Activated CD4-positive, alpha-beta T cell treated with anti-CD3 and anti-CD28 coated beads for 1 hour (primary cell): ENCODE measurements at places on chromosomes 11 and 22.

- no peak for DNase-seq
Observed at GRCh38 chr11:101104716-101105115, 24.9 kb downstream of the PGR start.

DNA sequence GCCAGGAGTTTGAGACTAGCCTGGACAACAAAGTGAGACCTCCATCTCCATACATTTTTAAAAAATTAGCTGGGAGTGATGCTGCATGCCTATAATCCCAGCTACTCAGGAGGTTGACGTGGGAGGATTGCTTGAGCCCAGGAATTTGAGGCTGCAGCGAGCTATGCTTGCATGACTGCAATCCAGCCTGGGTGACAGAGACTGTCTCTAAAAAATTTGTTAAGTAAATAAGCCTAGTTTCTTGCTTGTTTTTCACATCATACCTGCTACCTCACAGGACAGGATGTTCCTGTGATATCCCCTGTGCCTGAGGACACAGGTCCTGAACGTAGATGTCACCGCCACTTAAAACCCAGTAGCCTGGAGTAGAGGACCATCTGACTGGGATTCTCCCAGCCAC is 348.6 kb downstream of the MN1 start:
- no peak for DNase-seq

DNA sequence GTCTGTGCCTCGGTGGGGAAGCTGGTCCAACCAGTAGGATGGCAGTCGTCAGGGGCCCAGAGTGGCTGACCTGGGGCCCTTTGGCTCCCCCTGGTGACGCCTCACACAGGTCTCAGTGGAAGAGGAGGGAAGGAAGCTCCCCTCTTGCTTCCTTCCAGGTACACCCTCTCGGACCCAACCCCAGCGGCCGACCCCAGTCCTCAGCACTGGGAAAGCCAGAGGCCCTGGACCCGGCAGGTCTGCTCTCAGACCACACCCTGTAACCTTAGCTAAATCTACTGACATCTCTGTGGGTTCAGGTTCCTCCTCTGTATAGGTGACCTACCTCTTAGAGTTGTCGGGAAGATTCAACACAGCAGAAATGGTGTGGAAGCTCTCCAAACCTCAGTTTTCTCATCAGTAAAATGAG is 3.4 kb upstream of the SCUBE1 start:
- DNase-seq, result peak; percentile 45

- no peak for DNase-seq
Observed at GRCh38 chr22:27032091-27032761, 374.8 kb downstream of the MIAT start.

DNA sequence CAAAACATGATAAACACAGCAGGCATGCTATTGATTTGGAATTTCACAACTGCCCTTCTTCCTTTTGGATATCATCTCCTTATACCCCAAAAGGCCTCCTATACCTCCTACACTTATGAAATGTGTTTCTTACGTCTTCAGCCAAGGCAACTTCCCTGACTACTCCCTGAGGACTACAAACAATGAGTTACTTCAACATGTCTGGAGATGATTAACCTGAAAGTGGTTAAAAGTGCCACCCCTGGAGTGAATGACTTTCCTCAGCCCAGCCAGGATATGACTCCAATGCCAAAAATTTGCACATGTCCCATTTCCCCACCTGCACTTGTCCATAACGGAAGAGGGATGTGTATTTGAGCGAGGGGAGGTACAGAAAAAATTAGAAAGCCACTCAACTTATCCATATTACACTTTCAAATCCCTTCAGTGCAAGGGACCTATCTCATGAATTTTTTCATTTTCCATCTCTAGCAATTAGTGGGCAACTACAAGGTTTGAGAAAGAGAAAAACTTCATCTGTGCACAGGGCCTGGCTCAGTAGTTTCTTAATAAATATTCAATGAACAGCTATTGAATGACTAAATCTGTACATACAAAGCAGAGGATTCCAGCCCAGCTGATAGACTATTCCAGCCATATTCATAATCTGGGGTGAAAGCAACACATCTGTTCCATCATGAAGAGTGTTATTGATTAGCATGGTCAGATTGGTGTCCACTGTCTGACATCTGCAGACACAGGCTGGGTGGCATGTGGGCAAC is 36.8 kb downstream of the KIRREL3 start:
- no peak for DNase-seq

GRCh38 chr11:41246399-41246745 is 213.1 kb downstream of the LRRC4C start:
- DNase-seq, result no peak

DNA sequence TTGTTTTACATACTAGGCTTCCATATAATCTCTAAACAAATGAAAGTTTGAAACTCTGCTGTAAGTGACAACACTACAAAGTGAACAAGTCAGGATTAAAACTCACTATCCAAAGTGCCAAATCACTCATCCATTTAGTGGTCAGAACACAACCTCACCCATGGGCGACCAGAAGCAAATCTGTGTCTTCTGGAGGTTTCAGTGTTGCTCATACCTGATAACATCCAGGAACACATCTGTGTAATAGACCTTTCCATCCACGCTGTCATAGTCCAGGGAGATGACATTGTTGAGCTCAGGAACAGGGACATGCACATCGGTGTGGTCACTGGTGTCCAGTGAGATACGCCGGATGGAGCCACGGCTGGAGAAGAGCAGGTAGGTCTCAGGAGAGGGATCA is 28.5 kb upstream of the CKAP5 start:
- no peak for DNase-seq

- DNase-seq, result no peak
Observed at GRCh38 chr11:110293389-110293788, 3.0 kb downstream of the RDX start.

- DNase-seq, result no peak
Observed at GRCh38 chr22:36432592-36433317, 45.0 kb upstream of the MYH9 start.

- DNase-seq, result no peak
Observed at GRCh38 chr22:45223304-45224117, 17.2 kb downstream of the KIAA0930 start.

GRCh38 chr11:86161837-86162236 is 82.7 kb upstream of the EED start:
- no peak for DNase-seq

DNA sequence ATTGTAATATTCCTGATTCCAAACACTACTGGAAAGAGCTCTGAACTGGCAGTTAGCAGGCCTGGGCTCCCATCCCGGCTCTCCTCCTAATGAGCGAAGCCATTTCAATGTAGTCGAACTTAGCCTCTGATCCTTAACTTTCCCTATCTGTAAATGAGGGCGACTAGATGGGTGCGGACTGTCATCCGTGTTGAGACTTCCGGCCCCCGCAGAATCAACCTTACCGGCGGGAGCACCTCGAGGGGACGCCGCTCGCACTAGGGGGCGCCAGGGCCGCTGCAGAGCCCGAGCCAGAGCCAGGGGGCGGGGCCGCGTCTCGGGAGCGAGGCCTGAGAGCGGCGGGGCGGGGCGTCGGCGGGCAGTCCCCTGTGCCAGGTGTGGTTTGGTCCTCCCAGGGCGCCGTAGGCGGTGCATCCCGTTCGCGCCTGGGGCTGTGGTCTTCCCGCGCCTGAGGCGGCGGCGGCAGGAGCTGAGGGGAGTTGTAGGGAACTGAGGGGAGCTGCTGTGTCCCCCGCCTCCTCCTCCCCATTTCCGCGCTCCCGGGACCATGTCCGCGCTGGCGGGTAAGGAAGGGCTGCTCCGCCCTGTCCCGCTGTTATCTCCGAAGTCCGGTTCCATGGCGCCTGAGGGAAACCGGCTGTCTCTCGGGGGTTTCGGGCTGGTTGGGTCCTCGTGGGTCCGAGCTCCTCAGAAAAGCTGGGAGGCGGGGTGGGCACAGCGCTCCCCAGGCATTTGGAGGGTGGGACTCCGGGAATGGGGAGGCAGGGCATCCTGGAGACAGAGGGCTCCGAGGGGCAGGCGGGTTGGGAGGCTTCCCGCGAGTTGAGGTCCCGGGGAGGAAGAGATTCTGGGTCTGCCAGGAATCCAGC is at the start of gene LIMK2:
LIMK2 (plus strand) TSS at position 437 of the 869 bp plus-strand sequence; CDS start at position 548, 111 bp downstream.
- DNase-seq, result peak; percentile 94

DNA sequence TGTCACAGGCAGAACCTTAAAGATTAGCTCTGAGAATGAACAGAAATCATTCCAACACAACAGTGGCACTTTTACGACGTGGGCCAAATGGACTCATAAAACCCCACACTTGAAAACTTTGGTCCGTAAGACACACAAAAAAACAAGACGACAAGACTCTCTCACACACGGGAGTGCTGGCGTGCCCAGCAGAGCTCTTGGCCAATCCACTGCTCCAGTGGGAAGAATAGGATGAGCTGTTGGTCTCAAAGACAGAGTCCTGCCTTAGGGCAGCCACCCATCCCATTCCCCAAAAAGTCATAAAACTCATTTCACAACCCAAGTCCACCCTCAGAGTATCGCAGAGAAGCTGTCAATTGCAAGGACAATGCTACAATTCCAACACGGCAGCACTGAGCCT is 18.2 kb downstream of the LARGE1 start:
- no peak for DNase-seq

GRCh38 chr11:59158206-59159068 is 13.5 kb upstream of the DTX4 start:
- DNase-seq, result no peak

- DNase-seq, result no peak
Observed at GRCh38 chr22:48920776-48921241, 906.9 kb downstream of the BRD1 start.

GRCh38 chr22:24592058-24592850 is 619 bp downstream of the LRRC75B start:
- DNase-seq, result no peak

DNA sequence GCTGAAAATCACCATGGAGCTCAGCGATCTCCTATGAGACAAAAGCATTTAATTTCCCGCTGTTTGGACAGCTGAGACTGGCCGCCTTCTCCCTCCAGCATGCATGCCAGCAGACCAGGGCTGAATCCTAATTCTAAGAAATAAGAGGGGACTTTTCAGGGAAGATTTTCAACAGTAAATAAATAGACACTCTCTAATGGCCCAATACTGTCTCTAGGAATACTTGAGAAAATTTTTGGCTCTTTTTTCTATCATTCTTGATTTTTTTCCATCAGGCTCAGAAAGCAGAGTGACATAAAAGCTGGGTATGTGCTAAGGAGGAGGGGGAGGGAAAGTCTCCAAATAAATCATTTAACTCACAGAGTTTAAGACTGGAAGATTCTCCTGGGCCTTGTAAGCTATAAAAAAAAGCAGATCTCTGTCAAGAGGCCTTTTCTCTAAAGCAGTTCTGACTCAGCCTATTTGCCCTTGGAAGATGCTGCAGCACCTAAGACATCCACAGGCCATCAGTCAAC is 17.6 kb upstream of the SPON1 start:
- DNase-seq, result no peak

- DNase-seq, result no peak
Observed at GRCh38 chr11:57155400-57155799, 26.4 kb upstream of the LRRC55 start.

GRCh38 chr11:59283311-59283710 is 70.6 kb upstream of the MPEG1 start:
- no peak for DNase-seq

DNA sequence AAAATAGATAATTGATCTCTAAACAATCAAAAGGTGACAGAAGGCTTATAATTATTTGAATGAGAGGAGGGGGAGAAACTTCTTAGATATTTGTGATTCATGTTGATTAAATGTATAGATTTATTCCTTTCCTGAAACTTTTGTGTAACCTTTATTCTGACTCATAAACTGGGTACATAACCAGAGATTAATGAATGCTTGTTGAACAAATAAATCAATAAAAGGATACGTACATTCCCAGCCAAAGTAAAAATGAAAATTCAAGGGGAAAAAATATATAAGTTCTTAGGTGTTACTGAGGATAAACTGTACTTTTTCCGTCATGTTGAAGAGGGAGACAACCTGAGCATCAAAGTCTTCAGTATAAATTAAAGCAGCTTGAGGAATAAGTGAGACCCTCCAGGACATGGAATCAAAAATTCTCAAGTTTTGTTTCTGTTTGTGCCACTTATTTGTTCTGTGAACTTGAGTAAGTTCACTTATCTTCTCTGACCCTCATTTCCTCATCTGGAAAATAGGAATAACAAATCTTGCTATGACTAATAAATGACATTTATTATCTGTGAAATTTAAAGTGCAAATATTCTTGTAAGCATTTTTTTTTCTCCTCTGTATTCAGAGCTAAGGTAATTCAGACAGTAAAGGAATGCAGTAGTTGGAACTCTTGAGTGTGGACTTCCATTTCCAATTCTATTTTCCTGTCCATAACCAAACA is 195.4 kb downstream of the METTL15 start:
- no peak for DNase-seq

DNA sequence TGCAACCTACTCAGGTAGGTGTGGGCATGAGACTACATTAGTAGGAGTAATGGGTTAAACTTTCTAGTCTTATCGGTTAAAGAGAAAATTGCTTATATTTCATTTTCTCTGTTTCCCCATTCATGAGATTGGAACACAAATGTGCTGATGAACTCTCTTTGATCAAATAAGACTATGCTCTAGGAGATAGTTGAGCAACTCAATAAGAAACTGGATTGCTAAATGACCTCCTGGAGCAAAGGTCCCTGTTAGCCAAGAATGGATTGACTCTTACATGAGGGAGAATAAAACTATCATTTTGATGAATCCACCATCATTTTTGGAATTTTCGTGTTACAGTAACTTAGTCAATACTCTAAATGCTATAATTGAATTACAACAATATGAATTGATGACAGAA is 11.1 kb upstream of the NOX4 start:
- no peak for DNase-seq

DNA sequence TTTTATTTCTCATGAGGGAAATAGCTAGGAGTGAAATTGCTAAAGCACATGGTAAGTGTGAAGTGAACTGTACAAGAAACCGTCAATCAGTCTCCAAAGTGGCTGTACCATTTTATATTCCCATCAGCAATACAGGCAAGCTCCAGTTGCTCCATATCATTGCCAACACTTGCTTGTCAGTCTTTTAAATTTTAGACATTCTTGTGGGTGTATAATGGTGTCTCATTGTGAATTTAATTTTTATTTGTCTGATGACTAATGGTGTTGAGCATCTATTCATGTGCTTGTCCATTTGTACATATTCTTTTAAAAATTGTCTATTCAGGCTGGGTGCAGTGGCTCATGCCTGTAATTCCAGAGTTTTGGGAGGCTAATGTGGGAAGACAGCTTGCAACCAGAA is 34.1 kb upstream of the SMCO4 start:
- DNase-seq, result no peak

GRCh38 chr11:115168229-115168671 is 336.0 kb downstream of the CADM1 start:
- DNase-seq, result no peak
